T47D (cell line): ENCODE measurements at places on chromosomes 5 and 9.

DNA sequence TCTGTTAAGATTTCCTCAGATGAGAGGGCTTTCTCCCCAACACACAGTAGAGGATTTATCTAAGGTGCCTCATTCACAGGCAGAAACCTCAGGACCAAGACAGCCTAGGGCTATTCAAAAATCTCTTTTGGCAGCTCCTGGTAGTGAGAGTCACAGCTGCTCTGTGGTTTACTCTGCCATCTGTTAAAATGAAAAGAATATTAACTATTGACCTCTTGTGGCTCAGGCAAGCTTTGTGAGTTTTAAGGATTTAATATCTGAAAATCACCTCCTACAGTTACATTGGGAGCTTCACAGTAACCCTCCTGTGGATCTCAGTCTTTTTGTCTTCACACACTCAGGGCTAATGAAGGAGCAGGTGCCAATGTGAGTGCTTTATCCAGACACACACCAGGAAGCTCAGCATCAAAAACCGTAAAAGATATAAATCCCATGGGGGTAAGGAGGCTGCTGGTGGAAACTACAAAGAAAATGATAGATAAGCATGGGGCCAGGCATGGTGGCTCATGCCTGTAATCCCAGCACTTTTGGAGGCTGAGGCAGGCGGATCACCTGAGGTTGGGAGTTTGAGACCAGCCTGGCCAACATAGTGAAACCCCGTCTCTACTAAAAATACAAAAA is 29.7 kb downstream of the PPP1R2B start:
- no peak for DNase-seq

DNA sequence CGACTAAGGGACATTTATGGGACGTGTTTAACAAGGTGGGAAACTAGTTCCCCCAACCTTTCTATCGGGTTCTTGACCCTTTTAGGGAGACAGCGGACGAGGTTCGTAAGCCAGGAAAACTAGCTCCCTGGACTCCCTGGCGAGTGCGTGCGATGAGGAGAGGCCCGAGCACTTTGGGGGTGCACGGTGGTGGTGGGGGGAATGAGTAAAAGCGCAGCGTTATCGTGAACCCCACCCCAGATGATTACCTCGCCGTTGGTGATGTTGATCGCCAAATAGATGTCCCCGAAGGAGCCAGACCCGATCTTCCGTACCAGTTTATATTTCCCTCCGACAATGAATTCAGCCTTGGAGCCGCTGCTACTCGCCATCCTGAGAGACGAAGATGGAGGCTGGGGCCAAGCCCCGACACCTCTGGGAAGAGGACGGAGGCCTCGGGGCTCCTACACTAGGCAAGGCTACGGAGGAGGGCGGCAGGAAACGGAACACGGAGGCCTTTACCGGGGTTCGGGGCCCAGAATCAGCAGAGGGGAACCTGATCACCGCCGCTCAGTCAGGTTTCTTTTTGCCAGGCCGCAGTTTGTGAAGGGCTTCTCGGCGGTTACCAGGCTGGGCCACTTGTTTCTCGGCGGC is 529 bp downstream of the CSNK1A1 start:
- no peak for DNase-seq

DNA sequence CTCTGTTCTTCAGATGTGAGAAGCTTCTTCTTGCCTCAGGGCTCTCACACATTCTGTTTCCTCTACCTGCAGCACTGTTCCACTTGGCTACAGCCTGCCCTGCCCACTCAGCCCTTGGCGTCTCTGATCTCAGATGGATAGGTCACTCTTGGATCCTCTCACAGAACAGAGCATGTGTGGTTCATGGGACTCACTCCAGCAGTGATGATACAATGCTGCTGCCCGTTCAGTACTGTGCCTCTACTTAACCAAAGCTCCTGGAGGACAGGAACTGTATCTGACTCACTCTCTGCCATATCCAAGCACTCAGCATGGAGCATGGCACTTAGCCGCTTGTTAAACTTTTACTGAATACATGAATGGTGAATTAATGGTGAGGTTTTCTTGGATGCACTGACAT is 3.4 kb upstream of the SPINK4 start:
- DNase-seq: no peak

DNA sequence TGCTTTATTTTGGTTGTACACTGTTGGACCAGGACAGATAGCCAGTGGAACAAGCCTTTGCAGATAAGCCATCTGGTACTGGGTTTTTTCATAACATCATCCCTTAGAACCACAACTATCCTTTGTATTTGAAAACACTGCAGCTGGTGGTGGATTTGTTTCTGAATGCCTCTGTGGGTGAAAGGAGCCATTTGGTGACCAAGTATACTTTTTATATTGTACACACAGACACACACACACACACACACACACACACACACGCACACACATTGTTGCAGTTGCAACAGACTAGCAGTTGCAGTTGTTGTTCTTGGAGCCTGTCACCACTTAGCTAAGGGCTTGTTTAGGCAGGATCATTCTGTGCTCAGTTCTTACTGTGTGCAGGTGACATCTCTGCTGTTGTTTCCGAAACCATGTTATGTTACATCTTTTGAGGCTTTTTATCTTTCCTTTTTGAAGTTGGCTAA is 22.9 kb upstream of the CAVIN4 start:
- DNase-seq: no peak

- no peak for DNase-seq
Measured at GRCh38 chr5:67364381-67364970, 167.9 kb upstream of the CD180 start.

DNA sequence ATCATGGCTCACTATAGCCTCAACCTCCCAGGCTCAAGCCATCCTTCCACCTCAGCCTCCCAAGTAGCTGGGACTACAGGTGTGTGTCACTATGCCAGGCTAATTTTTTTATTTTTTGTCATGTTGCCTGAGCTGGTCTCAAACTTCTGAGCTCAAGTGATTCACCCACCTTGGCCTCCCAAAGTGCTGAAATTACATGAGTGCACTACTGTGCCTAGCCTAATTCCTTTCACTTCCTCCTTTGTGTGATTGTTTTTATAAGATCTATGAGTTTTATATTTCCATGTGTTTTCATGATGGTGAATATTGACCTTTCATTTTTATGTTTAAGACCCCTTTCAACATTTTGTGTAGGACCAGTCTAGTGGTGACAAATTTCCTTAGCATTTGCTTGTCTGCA is 55.2 kb upstream of the IL12B start:
- no peak for DNase-seq

DNA sequence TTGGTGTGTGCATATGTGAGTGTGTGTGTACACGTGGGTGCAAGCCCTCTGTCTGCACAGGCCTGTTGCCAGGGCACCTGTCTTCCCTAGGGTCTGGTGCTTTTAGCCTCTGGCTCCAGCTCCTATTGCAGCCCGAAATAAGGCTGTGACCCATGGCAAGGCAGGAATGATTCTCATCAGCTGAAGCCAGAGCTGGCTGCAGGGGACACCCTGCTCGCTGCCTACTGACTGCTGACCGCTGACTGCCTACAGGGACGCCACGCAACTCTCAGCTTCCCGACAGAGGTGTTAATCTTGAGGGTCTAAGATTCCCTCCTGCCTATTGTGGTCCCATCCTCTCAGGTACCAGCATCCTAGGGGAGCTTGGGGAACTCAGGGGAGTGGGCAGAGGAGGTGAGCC is at the start of gene MYOZ3:
TSS of gene MYOZ3 (plus strand) at position 166 of the 400 bp plus-strand sequence. CDS start 1,691 bp downstream, outside the sequence.
- DNase-seq: no peak

DNA sequence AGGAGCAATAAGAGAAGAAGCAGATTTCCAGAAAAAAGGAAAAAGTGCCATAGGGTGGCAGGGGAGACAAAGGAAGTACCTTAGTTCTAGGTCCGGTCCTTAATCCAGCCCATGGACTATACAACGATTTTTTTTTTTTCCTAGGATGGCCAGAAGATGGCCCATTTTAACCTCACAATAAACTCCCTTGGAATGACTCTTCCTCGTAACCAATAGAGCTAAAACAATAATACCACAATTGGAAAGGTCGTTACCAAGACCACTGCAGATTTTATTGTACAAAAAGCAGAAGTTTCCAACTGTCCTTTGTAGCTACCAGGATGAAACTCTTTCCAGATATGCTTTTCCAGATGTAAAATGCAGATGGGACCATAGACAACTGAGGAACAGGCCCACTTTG is 34.4 kb upstream of the SSBP2 start:
- peak; percentile 56 for DNase-seq

- no peak for DNase-seq
Measured at GRCh38 chr5:9046756-9047481, 499.0 kb downstream of the SEMA5A start.

DNA sequence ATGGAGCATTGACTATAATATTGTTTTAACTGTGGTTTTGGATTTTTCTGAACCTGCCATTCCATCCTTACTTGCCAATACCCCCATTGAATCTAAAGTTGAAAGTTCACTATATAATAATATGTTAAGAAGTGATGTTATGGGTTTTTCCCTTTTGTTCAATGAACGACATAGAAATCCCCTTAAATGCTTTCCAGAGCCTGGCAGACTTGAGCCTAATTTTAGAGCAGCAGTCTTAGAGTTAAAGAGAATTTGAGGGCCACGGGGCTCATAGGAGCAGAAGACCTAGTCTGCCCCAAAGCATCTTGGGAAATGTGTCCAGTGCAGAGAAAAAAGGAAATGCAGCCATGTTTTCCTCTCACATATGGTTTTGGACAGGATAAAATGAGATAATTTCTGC is 146.1 kb upstream of the SLC44A1 start:
- no peak for DNase-seq

DNA sequence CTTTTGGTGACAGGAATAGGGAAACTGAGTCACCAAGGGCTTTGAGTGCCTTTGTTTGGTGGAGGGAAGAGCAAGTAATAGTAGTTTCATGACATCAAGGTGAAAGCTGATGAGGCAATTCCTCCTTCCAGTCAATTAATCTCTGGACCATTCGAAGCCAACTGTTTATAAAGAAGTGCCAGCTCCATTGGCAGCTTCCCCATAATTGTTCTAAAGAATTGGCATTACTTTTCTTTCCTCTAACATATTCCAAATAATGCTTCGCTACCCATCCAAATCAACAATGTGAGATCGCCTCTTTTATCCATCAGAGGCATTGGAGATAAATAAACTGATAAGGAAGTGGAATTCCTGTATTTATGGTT is 132.4 kb downstream of the NPR3 start:
- no peak for DNase-seq

DNA sequence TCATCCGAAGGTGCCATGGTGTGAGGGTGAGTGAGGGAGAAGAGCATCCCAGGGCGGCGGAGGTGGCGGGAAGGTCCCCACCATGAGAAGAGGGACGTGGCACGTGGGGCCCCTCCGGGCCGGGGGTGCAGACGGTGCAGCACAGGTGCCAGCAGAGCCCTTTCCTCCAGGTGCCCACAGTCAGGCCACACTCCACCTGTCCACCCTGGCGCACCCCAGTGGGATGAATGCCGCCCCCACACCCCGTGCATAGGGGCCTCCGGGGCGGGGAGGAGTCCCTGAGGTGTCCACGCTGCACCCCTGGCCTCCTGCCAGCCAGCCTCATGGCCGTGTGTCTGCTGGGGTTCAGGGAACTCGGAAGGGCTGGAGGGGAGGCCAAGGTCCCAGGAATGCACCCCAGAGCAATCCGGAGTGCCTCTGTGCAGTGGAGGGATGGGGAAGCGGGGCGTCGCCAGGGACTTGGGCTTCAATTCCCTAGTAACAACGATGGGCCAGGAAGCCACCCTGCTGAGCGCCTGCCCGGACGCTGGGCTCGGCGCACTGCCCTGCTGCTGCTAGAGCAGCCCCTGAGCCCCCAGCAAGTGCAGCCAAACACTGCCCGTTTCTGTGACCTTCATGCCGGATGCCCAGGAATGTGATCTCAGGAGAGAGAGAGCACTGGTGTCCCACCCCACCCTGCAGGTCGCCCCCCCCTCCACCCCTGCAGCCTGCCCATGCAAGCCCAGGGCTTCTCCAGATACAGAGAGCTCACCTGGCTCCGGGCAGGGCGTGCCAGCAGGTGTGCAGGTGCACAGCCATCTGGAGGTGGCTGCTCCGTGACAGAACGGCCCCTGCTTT is 8.8 kb upstream of the NACC2 start:
- DNase-seq: no peak

DNA sequence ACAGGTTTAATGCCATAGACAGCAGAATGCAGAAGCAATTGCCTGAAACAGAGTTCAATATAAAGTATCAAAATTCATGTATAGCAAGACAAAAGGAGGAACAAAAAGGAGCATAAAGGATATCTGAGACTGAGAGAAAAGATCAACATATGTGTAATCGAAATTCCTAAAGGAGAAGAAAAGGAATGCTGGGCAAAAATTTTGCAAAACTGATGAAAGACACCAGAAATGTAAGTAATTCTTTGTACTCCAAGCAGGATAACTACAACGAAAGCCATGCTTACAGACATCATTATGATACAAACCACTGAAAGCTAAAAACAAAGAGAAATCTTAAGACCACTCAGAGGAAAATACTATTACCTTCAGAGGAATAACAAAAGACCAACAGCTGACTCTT is 72.8 kb upstream of the MTAP start:
- DNase-seq: no peak
